Naive thymus-derived CD4-positive, alpha-beta T cell (primary cell): ENCODE measurements at places on chromosomes 11 and 22.

DNA sequence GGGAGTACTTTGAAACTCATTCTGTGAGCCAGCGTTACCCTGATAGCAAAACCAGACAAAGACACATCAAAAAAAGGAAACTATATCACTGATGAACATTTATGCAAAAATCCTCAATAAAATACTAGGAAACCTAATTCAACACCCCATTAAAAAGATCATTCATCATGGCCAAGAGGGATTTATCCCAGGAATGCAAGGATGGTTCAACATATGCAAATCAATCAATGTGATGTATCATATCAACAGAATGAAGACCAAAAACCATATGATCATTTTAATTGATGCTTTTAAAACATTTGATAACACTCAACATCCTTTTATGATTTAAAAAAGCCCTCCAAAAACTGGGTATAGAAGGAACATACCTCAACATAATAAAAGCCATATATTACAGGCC is 19.8 kb downstream of the RRP8 start:
- no peak for DNase-seq

DNA sequence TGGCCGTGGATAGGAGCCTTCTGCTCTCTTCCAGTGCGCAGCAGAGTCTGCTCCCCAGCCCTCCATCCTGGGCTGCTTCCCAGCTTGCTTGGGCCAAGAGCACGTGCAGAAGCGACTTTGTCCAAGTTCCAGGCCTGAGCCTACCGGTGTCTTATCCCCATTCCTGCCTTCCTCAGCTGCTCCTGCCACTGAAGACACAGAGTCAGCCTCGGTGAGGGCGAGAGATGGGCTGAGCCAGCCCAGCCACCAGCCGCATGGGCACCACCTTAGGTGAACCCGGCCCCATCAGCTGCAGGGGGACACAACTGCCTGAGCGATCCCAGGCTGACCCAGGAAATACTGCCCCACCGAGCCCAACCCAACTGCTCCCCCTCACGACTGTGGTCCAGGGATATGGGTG is 847.8 kb downstream of the TBC1D22A start:
- DNase-seq = no peak

DNA sequence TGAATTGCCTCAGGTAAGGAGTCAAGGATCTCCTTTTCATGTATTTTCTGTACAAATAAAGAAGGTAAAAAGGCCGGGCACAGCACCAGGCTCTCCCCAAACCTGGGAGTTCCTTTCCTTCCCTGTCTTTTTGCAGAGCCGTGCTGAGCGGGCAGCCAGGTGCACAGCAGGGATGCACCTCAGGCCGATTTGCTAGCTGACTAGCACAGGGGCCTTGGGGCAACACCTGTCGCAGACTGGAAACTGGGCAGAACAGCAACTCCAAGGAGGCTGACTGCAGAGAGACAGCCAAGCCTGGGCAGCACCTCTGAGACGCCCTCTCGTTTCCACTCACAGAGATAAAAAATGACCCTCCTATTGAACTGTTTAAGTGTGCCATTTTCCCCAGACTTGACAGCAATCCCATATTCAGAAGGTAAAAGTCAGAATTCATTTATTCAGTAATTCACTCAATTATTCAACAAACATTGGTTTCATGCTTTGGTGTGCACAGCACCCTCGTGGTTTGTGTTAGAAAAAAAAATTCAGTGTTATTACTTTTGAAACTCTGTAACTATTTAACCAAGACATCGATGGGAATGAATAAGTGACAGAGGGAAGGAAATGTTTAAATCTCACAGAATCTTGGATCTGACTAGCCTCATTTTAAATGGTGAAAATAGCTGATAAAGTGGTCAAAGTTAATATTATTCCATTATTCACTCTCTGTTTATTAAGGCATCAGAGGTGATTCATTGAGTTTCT is 120.9 kb downstream of the GALNT18 start:
- no peak for DNase-seq

- DNase-seq = no peak
Measured at GRCh38 chr11:36109850-36110606, 166.2 kb downstream of the LDLRAD3 start.

GRCh38 chr11:114301088-114301487 is 4.9 kb downstream of the NNMT start:
- no peak for DNase-seq

DNA sequence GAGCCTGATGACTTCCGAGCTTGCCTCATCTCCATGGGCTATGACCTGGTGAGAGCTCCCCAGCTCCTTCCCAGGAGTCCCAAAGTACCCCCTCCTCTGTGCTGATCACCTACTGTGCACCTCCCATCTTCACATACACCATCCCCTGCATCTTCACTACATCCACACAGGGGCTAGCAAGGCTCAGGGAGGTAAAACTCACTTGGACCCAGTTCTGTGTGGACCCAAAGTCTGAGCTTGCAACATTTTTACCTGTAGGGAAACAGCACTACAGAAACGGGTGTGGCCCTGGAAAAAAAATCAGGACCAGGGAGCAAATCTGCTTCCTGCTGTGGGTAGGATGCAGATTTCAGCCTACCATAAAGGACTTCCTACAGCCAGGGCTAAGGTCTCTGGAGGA is 6.1 kb downstream of the CTSF start:
- no peak for DNase-seq

- no peak for DNase-seq
Measured at GRCh38 chr11:61275191-61275590, 19.9 kb downstream of the VWCE start.

DNA sequence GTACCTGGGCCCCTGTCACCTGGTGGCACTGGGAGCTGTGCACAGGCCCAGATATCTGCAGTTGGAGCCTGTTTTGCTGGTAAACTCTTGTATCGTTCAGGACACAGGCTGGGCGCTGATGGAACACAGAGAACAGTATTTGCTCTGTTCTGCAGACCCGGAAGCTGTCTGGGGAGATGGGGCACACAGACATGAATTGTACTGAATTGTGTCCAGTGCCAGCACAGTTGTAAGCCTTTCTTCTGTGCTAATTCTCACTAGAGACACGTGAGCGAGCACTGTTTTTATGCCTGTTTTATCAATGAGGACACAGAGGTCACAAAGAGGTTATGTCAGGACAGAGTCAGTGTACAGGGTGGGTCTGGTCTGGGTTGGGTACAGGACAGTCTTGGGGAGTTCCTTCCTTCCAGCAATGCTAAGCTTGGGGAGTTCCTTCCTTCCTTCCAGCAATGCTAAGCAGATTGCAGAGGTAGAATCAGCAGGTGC is 24.4 kb upstream of the ACR start:
- DNase-seq = no peak

GRCh38 chr11:61168042-61168688 is 6.9 kb upstream of the VPS37C start:
- DNase-seq = no peak

GRCh38 chr22:37384691-37385090 is 42.6 kb downstream of the ELFN2 start:
- DNase-seq = no peak

DNA sequence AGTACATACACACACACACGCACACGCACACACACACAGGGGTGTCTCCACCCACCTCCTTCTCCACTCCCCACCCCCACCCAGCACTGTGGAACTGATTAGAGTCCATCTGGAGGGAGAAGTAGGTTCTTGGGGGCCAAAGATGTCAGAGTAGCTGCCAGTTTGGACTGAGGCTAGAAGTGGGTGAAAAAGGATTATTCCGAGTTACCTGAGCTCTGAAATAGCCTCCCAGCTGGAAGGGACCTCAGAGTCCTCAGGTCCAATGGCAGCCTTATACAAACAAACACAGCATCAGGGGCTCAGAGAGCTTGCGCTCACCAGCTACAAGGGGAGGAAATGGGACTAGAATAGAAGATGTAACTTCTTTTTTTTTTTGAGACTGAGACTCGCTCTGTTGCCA is 20.8 kb downstream of the IL10RA start:
- no peak for DNase-seq

- no peak for DNase-seq
Measured at GRCh38 chr11:81224396-81224795, 1509.3 kb downstream of the FAM181B start.

DNA sequence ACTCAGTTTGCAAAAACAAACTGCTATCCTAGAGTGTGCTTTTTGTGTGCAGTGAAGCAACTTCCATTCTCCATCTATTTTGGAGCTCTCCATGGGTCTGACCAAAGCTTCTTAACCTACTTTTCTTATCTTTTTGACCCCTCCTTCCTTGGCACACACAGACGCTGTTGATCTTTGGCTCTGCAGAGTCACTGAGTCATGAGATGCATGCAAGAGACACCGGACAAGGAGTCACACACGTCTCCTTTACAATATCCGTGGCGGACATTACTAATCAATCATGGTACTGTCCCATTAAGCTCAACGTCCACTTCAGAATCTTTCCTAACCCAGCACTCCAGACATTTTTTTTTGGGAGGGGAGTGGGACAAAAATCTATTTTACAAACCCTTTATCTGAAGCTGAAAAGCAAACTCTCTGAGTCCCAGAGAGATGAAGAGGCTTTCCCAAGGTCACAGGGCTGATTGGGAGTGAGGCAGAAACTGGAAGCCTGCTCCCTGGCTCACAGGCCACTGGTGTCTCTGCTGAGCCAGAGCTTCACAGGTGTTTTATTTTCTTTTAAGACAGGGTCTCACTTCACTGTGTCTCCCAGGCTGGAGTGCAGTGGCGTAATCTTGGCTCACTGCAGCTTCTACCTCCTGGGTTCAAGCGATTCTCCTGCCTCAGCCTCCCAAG is 165.8 kb upstream of the SYT13 start:
- no peak for DNase-seq

DNA sequence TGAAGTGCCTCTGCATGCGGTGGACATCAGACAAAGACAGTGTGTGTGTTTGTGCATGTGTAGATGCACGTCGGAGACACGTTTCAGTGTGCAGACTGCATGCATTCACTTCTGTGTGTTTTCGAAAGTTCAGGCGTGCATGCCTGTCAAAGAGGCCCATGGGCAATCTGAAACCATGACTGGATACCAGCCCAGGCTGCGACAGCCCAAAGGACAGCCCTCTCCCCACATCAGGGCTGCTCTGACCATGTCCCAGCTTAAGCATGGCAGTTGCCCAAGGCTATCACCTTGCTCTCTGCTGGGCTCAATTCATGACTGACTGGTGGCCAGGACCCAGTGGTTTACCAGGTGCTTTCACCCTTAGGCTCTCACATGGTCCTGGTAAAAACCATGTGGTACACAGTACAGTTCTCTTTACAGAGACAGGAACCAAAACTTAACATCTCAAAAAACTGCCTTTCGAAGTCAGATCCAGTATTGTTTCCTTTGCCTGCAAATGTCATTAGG is 423.7 kb upstream of the CADM1 start:
- DNase-seq = no peak

- no peak for DNase-seq
Measured at GRCh38 chr22:41458161-41458728, 10.2 kb downstream of the PHF5A start.
